ENCODE measurements at places on chromosomes 4 and X.

- DNase-seq = no peak
Observed at GRCh38 chr4:128946916-128947315, 137.4 kb downstream of the JADE1 start.

DNA sequence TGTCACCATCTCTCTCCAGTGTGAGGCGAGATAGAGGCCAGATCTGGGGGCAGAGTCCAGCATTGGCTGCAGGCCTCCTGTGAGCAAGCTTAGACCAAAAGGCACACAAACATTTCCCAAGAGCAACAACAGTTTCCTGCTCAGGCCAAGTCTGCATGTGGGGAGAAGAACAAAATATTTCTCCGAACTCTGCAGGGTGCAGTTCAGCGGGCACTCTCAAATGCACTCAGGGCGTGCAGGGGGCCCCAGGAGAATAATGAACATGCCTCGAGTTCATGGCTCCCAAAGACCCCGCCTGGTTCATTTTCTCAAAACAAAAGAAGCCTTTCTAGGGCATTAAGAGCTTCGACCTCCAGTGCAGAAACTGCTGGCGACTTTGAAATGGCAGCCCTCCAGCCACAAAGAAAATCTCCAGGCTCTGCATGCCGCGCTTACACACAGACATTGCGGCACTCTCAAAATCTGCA, 57.8 kb upstream of the HELT start:
- no peak for DNase-seq

DNA sequence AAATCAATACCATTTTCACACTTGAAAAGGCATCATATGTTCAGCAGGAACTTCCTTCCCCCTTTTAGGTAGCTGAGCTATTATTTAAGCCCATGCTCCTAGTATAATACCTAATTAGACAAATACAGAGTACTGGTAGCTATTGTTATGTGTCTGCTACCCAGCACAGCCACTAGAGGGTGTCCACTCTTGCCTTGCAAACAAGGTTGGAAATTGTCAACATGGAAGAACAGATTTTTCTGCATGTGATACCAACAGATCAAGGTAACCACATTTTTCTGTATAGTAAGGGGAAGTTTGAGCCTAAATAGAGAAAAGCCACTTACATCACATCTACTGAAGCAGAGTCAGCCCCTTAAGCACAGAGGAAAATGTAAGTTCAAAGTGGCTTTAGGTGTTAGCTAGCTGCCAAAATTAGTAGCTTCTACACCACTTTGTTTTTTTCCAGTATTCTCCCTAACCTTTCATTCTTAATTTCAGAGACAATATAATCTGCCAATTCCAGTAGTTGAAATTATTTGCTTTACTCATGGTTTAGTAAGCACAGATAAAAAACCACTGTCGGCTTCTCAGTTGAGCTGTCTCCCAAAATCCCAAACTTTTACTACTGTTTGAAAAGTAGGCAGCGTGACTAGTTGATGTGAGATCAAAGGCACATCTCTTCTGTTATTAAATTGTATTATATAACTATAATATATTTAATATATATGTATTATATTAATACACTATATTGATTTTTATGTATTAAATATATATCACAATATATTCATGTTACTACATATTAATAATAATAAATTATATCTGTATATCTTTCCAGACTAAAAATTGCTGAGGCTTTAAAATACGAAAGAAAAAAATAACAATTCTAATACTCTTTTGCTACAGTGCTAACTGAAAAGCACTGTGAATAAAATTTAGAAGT, 38.2 kb downstream of the EDNRA start:
- DNase-seq = no peak

- no peak for DNase-seq
Observed at GRCh38 chr4:166724369-166724768, 509.9 kb downstream of the SPOCK3 start.

- DNase-seq = no peak
Observed at GRCh38 chr4:4269856-4270255, 20.1 kb downstream of the LYAR start.

DNA sequence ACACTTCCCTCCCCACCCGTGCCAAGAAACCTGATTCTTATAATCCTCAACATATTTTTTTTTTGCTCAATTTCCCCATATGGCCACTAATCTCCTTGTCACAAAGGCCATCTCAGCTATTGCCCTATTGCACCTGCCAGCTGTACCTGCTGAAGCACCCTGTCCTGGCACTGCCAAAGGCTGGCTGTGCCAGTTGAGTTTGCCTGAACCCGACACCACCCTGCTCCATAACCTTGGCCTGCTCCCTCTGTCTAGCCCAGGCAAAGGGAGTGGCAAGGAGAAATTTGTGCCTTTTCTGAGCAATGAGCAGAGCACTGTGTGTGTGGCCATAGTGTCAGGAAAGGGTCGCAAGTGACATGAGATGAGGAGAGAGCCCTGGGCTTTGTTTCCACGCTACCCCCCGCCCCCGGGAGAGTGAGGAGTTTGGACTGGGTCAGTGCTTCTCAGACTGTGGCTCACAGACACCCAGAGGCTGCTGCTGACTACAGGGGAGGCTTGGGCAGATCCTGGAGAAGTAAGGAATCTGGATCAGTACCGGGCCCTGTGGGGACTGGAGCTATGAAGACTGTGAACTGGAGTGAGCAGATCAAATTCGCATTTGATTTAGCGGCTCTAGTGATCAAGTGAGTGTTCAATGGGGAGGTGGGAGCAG, 42.2 kb upstream of the HMGB3 start:
- no peak for DNase-seq

- no peak for DNase-seq
Observed at GRCh38 chr4:78058591-78059523, 1.7 kb downstream of the FRAS1 start.

GRCh38 chrX:18861511-18861910, 122.4 kb downstream of the PHKA2 start:
- no peak for DNase-seq

DNA sequence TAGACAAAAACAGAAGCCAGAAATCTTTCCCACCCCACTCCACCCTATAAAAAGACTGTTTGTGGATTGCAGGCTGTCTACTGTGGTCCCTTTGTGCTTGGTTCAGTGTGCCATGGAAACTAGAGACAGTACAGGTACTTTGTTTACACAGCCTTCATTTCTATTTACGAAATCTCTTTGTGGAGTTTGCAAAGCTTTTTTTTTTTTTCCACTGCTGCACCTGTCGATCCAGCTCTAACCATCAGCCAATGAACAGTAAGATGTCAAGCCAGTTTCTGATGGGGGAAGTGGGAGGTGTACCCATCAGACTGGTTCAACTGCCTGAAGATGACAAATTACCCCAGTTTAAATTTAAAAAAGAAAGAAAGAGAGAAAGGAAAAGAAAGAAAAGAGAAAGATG, 20.2 kb upstream of the LRBA start:
- no peak for DNase-seq

DNA sequence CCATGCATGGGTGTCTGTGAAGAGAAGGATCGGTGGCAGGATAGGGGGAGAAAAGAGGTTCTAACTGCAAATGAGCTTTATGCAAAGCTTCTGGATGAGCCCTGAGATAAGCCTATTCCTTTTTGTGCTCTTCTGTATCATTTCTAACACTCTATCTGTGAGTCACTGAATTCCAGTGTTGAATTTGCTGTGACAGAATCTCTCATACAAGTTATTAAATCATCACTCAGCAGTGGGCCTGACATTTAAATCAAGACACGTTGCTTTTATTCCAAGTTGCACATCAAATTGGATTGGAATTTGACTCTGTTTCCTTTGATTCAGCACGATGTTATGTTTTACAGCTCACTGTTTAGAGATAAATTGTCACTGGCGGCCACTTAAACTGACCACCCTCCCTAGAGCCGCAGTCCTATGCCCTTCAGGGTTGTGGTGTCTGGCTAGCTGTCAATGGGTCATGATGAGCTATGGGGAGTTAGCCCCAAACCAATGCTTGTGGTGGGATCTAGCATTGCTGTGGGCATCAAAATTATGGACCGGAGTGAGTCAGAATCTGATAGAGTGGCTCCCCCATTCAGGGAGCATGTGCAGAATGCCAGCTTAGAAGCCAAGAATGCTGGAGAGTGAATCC, 42.7 kb downstream of the LHFPL1 start:
- no peak for DNase-seq

- no peak for DNase-seq
Observed at GRCh38 chr4:155780775-155781174, 22.0 kb downstream of the GUCY1B1 start.

DNA sequence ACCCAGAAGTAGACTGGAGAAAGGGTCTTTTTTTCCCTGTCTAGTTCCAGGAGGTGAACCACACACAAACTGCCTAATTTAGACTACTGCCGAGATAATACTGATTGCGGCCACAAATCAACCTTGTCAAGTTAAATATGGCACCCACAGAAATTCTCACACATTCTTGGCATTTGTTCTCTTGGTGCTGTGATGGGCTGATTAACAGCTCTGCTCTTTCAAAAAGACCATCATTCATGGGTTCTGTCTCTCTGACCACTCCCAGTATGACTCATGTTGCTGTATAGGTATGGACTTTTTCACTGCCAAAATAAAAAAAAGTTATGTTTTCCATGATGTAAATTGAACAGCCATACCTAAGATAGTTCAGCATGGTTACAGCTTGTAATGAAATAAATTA, 1003.5 kb upstream of the LCORL start:
- no peak for DNase-seq

- no peak for DNase-seq
Observed at GRCh38 chrX:138709886-138710791, 1.4 kb downstream of the FGF13 start.

GRCh38 chr4:129490516-129490915, 394.6 kb downstream of the C4orf33 start:
- no peak for DNase-seq

DNA sequence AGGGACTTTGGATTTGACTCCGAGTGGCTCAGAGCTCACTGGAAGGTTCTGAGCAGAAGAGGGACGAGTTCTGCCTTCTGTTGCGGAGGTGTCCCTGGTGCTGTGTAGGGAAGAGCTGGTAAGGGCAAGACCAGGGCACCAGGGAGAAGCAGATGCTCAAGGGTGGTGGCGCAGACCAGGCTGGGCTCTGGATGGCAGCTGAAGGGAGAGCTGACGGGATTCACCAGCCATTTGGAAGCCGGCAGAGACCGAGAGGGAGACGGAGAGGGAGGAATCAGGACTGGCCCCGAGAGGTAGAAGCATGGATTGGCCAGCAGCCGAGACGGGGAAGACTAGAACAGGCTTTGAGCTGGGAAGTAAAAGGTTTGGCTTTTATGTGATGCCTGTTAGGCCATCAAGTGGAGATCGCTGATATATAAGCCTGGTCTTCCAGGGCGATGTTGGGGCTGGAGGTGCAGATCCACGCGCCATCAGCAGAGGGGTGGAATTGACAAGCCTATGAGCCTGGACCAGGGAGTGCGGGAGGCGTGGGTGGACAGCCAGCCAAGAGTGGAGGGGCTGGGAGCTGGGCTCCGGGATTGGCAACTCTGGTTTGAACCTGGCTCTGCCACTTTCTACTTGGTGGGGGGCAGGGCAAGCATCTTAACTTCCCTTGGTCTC, 43.4 kb downstream of the ADRA2C start:
- DNase-seq = no peak

- DNase-seq = no peak
Observed at GRCh38 chr4:5204781-5205180, 153.5 kb downstream of the STK32B start.

DNA sequence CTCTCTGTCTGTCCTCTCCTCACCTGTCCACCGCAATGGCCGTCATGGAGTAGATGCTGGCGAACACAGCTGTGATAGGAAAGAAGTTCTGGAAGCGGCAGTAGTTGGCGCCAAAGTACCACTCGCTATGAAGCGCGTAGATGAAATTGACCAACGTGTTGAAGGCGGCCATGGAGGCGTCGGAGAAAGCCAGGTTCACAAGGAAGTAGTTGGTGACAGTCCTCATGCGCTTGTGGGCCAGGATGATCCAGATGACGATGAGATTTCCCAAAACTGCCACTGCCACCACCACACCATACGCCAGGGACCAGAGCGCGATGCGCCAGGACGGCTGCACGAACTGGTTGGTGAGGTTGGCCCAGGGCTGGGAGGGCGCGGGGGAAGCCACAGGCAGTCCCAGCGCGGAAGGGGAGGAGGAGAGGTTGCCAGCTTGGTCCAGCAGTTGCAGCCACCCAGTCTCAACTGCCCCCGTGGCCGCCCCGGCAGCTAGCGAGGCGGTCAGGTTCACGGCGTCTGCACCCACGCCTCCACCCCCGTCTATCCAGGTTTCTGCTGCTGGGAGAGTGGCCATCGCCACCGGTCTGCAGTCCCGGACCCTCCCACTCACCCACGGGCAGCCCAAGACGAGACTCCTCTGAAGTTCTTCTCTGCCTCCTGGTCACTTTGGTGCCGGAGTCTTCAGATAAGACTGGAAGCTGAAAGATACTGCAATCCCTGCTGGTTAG, 518 bp downstream of the TACR3 start:
- DNase-seq = no peak

DNA sequence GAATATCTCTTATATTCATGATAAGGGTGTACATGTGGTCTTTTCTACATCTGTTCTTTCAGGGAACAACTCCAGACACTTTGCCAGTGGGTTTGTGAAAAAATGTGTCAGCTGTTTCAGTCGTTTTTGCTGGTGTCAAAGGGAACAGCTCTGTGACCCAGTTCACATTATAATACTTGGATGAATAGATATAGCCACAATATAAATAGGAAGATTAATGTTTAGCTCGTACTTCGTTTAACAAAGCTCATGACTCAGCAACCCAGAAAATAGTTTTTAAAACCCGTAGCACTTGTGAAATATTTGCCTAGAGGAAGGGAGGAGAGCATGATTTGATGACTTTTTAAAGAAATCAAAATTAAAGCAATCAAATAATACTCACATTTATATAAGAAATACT, 7.9 kb downstream of the LIAS start:
- DNase-seq = no peak

DNA sequence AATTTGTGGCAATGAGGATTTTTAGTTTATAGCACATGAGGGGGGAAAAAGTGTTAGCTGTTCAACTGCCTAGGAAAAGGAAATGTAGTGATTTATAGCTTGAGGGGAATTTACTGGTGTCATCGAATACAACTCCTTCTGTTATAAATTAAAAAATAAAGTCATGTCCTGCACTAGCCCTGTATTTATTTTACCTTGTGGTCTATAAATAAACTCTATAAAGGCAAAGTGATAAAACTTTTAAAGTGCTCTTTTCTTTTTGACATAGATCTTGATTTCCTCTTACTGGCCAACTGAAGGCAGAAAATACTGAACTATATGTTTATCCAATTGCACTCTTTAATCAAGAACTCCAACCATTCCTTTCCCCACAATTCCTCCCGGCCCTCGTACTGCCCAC, 672.1 kb upstream of the SLIT2 start:
- DNase-seq = no peak

GRCh38 chr4:10063544-10064300, 42.4 kb upstream of the SLC2A9 start:
- no peak for DNase-seq

DNA sequence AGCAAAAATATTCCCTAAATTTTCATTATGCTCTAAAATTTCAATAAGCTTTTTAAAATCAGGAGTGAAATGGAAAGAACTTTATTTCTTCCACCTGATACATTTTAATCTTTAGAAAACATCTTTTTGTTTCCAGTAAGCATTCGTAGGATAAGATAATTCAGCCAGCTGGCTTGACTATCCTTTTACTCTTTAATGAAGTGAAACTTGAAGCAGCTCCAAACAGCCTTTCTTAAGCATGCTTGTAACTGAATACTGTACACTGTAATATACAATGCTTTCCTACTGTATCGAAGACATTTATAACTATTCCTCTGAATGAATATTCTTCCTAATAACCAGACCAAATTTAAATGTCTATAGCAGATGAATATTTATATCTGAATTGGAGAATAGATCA, 98.8 kb downstream of the KLHL4 start:
- no peak for DNase-seq

Measured in stimulated activated CD4-positive, alpha-beta T cell treated with anti-CD3 and anti-CD28 coated beads, Interleukin-1b, Interleukin-23, amount 100 ng/mL, for 24 hours (primary cell).